Coronary artery (tissue), 2 donors: ENCODE measurements at places on chromosomes 7 and 10.

GRCh38 chr7:6495597-6496262, 48.0 kb upstream of the DAGLB start:
- no peak for DNase-seq

- DNase-seq: no peak
These were observed 80.8 kb downstream of the PAX2 start for GRCh38 chr10:100826031-100826651.

DNA sequence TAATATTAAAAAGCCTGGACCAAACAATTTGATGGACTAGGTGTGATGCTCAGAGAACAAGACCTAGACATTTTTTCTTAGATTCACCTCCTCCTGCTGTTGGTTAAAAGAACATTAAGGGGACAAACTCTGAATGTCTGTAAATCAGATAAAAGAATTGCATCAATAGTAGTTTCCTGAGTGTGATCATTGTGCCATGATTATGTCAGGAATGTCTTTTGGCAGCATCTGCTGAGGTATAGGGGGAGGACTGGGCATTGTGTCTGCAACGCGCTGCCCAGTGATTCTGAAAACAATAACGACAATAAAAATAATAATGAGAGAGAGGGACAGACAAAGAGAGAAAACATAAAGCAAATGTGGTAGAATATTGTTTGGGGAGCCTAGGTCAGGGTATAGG, 6.9 kb downstream of the C7orf57 start:
- no peak for DNase-seq

DNA sequence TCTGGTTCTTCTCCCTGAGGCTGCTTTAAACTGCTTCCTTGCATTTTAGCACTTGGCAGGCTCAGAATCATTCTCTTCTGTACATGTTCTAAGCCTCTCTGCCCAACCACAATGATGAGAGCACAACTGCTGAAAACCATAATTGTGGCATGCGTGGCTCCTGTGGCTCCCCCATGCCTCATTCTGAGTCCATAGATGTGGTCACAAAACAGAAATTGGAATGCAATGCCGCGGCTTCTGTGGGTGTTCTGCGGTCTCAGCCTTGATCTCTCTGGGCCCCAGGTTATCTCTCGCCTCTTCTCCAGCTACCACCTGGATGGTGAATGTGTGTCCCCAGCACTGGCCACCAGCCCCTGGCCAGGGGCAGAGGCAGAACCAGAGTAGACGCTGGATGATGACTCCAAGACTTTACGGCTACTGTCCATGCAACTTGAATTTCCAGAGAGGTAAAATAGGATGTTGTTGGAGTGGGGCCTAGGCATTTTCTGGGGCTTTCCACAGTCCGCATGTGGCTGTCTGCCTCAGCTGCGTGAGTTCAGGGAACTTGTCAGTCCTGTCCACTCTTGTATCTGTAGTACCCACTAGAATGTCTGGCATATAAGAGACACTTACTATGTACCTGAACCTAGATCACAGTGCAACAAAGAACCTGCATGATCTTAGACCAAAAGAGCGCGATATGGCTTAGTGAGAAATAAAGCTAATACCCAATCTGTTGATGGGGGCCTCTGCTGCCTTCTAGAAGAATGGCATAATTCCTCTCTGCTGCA, 52.4 kb upstream of the ADRB1 start:
- DNase-seq: no peak

DNA sequence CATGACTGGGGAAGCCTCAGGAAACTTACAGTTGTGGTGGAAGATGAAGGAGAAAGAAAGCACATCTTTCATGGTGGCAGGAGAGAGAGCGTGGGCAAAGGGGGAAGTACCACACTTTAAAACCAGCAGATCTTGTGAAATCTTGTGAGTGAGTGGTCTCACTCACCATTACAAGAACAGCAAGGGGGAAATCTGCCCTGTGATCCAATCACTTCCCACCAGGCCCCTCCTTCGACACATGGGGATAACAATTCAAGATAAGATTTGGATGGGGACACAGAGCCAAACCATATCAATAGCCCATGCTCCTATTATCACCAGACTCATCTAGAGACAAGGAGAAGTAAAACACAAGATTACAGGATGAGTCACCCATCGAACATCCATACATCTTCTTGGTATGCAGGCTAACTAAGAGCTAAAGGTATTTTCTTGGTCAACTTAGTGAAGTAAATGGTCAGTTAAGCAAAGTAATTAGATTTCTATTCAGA, 55.3 kb upstream of the YAE1 start:
- DNase-seq: no peak

DNA sequence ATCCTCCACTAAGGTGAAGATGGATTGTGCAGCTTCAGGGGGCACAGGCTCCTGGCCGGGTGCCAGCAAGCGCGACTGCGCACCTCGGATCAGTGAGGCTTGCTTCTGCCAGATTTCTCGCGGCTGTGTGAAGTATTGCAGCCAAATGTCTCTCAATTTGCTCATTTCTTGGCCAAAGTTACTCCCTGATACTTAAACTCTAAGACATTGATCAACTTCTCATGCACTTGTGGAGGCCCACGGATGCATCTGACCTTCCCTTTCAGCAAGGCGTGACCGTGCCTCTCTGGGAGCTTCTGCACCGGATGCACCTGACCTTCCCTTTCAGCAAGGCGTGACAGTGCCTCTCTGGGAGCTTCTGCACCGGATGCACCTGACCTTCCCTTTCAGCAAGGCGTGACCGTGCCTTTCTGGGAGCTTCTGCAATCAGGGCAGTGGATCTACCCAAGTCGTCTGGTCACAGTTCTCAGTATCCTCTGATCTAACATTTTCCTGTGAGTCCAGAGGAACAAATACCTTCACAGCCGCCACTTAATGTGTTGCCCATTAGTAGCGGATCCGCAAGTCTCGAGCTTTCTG, 248.3 kb downstream of the ADARB2 start:
- DNase-seq: peak; percentile 47

DNA sequence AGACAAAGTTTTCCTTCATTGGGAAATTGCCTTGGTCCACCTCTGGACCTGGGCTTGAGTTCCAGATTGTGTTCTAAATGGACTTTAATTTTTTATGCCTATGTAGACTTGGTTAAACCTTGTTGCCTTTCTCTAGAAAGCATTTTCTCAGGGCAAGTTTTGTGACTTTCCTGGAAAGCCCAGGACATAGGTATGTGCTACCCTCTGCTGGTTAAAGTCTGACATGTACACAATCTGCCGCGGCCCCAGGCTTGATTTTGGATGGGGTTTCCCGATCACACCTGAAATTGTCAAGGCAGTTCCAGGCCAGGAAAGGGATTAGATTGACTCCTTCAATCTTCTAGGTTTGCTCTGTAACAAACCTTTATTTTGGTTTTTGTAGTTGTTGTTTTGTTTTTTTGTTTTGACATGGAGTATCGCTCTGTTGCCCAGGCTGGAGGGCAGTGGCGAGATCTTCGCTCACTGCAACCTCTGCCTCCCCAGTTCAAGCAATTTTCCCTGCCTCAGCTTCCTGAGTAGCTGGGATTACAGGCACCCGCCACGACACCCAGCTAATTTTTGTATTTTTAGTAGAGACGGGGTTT, 14.1 kb upstream of the AKR1B10 start:
- no peak for DNase-seq

DNA sequence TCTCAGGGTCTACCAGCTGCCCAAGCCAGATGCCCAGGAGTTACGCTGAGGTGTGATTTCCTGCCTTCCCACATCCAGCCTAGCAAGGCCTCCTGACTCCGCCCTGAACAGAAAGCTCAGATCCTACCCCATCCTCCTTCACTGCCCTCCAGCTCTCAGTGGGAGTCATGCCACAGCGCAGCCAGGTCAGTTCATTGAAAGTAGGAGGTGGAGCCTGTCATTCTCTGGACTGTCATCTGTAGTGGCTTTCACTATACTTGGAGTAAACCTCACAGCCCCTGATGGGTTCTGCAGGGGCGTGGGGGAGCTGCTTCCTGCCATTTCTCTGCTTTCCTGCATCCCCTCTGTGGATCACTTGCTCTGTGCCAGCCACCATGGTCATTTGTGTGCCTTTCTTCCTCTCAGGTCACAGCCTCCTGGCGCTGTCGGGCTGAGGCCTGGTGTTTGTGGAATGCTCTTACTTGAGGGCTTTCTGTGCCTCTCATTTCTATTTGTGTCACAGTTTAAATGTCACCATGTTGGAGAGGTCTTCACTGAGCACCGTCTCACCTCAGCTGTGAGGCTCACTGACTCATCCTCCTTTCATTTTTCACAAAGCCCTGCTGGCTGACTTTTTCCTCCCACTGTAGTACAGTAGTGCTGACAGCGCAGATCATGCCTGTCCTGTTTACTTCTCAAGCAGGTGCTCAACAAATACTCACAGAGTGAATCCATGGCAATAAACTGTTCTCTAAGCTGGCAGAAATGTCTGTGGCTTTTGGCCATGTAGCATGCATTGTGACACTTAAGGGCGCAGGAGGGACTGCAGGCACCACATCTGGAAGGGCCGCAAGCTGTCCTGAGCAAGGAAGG, 61.0 kb upstream of the TMEM248 start:
- DNase-seq: no peak

- no peak for DNase-seq
These were observed 200.4 kb upstream of the NFE2L3 start for GRCh38 chr7:25951414-25952260.

DNA sequence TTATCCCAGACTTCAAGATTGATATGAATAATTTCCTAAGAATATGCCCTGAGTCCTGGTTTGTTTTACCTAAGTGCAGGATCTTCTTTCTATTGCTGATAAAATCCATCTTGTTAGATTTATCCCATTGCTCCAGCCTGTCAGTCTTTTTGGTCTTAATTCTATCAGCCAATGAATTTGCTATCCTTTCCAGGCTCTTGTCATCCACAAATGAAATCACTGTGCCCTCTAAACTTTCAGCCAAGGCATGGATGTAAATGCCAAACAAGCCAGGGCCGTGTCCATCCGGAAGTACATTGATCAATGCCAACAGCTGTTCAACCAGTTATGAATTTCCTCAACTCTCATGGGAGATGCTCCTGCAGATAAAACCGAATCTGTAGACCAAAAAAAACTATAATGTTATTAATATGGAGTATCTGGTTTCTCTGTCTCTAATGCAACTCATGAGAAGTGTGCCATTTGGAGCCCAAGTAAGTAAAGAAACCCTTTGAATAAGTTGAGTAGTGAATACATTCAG, 40.0 kb downstream of the NPY start:
- no peak for DNase-seq

DNA sequence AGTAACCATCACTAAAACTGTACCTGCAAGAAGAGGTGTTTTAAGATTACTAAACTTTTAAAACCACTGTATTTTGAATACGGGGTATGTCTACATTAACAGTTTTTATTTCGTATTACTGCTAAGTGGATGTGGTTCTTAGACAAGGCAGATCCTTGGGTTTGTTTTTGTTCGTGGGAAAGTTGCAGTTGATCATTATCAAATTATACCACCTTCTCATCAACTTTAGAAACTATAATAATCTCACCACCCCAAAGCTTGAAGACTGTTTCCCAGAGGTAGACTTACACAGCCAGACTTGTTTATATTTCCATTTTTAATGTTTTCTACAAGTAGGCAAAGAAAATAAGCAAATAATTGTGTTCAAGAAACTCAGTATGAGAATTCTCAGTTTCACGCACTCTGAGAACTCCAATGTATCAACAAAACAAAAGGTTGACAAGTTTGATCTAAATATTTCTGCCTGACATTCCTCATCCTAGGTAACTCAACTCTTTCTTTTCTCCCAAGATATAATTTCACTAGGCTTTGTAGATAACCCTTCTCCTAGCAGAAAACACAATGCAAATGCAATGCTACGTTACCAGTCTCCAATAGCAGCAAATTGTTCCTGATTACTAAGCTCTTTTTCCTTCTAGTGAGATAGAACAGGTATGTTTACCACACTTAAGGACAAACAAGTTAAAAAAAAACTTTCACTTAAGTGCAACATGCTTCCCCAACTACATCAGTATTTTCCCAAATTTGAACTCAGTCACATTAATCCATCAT, 36.0 kb downstream of the IGF2BP3 start:
- DNase-seq: no peak

DNA sequence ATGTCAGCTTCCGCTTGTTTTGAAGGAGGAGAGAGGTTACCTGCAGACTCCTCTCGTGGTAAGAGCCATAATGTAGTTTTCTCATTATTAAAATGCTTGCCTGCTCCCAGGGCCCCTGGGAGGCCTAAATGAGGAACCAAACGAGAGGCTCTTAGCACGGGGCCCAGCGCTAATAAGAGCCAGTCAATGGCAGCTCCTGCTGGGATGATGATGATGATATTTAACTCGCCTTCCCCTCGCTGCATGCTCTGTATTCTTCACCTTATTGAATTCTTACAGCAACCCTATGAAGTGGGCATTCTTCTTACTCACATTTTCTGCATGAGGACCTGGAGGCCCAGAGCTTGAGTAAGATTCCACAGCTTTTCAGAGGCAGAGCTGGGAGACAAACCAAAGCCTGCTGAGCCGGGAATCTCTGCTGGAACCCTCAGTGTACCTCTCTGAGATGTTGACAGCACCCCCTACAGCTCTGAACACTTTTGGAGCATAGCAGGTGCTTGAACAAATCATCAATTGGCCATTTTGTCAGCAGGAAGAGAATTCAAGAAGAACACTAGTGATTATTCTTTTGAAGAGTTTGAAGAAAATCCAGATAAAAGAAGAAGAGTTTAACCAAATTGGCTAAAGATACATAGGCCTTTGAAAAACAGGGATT, 93.1 kb upstream of the HABP2 start:
- DNase-seq: no peak

DNA sequence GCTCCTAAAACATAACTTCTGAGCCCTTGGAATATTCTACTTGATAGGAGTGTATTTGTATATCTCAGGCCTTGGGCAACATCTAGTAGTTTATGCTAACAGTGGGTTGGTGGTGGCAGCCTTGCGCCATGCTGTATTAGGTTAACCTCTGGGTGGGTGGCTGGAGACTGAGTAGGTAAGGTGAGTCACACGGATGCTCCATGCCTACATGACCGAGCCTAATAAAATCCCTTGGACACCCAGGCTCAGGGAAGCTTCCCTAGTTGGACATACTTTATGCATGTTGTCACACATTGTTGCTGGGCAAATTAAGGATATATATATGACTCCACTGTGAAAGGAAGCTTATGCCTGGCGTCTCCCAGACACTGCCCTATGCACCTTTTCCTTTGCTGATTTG, 6.0 kb upstream of the DAGLB start:
- DNase-seq: no peak

- DNase-seq: peak; percentile 94
These were observed 11.6 kb upstream of the HNRNPF start for GRCh38 chr10:43420369-43421200.
